ENCODE measurements at places on chromosomes 12 and 14. TPM values are rescaled to one million over a fixed set of nuclear protein-coding genes. Genes with fewer than 3 reads are reported as not detected.

DNA sequence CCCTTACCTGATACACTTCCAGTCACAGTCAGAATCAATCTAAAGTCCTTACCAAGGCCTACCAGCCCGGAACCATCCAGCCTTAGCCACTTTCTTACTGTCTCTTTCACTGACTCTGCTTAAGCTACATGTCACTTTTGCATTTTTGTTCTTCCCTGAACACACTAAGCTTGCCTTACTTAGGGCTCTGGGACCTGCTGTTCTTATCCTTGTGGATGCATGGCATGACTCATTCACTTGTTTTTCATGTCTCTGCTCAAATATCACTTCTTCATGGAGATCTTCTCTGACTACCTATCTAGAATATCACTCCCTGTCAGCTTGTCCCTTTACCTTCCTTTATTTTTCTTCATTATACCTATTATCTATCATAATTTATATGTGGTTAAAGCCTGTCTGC is 65.6 kb upstream of the ZDHHC17 start:
- DNase-seq, result no peak
- H3K36me3 ChIP-seq, result no peaks in the 10 kb centered on the region
- no peak overlapping the region for H3K27ac ChIP-seq
- H3K4me3 ChIP-seq, result no peak overlapping the region

ERBB3 gene
- total RNA-seq, result 2.3 TPM

DNA sequence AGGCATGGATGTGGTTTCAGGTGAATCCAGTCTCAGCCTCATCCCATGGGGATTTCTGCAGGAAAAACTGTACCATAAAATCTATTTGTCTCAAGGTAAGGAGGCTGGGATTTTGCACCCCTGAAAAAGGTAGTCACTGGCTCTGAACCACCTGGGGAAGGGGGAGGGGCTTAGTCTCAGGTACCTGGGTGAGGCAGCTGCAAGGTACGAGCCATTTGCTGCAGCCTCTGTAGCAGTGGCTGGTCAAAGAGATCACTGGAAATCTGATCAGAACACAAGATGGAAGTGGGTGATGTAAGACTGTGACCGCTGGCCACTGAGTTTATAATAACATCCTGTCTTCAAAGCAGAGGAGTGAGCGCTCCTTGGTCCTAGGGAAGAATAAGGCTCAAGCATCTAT is 209.9 kb upstream of the NOS1 start:
- H3K27me3 ChIP-seq, result peaks cover 70% of the 10 kb centered on the region
- H3K4me1 ChIP-seq, result no peaks in the 10 kb centered on the region
- H3K4me3 ChIP-seq, result no peak overlapping the region
- no peak for DNase-seq
- H3K27ac ChIP-seq, result no peak overlapping the region
- H3K36me3 ChIP-seq, result no peaks in the 10 kb centered on the region

DNA sequence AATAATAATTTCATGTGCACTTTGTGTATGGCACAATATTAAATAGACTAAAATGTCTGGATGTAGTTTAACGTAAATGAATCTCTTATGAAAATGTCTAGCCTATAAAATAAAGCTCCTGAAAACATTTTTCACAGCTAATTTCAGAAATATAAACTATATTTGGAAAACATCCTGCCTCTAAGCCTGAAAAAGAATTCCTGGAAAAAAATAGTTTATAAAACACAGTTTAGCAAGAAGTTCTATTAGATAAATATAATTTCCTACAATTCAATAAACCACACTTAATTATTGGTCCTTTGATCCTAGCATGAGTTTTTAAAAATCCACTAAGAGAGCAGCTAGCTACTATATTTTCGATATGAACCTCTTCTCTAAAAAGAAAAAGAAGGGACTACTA is 159.9 kb downstream of the ADAMTS20 start:
- no peaks in the 10 kb centered on the region for H3K36me3 ChIP-seq
- DNase-seq, result no peak
- no peak overlapping the region for H3K4me3 ChIP-seq
- no peaks in the 10 kb centered on the region for H3K27me3 ChIP-seq
- H3K4me1 ChIP-seq, result no peaks in the 10 kb centered on the region

DNA sequence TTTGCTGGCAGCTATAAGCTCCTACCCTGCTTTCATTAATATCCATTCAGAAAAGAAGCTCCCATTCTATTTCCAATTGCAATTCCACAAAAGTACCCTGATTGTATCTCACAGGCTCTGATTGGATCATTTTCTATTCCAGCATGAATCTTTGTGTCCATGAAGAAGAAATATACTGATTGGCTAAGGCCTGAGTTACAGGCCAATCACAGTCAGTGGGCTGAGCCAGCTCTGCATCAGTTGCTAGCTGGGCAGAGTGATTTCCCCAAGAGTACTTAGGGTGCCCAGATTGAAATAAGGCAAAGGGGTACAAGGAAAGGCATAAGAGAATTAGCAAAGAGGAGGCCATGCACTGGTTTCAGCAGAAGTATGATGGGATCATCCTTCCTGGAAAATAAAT is 14.4 kb downstream of the ART4 start:
- H3K4me3 ChIP-seq, result no peak overlapping the region
- no peaks in the 10 kb centered on the region for H3K27me3 ChIP-seq
- peaks cover 21% of the 10 kb centered on the region for H3K4me1 ChIP-seq
- DNase-seq, result no peak

DNA sequence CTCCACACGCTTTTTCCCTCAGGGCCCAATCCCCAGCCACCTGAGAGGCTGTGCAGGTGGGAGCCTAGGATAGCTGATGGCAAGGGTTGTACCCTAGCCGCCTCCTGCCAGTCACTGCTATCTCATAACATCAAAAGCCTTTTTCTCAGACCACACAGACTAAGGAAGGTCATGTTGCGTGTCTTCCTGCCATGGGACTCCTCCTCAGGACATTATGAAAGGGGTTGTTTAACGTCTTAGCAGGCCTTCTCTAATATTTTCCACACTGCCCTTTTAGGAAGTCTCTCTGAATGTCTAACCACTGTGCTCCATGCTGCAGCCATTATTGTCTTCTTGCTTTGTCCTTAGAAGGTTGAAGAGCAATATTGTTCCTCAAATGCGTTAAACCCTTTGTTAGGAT is 7.6 kb upstream of the SMUG1 start:
- no peaks in the 10 kb centered on the region for H3K4me1 ChIP-seq
- H3K27me3 ChIP-seq, result peaks cover 97% of the 10 kb centered on the region
- no peak overlapping the region for H3K27ac ChIP-seq
- no peak overlapping the region for H3K4me3 ChIP-seq
- DNase-seq, result no peak

HSP90B1 gene
- 348 TPM for total RNA-seq

DNA sequence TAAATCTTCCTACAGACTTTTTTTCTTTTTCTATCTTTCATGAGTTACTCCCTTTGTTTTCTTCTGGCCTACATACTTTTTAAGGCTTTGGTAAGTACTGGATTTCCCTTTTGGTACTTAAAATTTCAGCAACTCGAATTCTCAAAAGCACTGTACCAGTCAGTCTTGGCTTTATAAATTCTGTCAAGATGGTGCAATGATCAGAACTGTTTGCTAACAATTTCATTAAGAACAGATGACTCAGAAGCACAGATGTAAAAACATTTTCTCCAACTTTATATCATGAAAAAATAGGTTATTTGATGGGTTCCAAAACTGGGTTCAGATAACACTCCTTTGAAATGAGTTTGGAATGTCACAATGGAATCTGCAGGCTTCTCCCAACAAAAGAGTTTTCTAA is 1961.8 kb upstream of the FLRT2 start:
- H3K4me3 ChIP-seq, result no peak overlapping the region
- no peak for DNase-seq
- no peaks in the 10 kb centered on the region for H3K36me3 ChIP-seq
- H3K4me1 ChIP-seq, result no peaks in the 10 kb centered on the region

DNA sequence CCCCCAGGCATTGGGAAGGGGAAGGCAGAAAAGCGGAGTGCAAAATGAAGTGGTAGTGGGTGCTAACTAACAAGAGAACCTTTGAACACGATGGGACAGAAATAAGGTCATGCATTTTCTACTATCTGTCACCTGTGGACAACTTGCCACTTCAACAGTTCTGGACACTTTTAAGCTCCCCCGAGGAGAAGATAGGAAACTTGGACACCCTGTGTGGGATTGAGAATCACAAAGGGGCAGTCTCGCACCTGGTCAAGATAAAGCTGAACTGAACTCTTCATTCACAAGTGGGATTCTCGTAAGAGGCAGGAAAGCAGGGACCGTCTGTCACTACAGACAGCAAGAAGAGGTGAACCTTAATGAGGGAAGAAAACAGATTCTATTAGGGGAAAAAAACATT is 51.6 kb downstream of the EIF2S3B start:
- peaks cover 18% of the 10 kb centered on the region for H3K27me3 ChIP-seq
- H3K4me1 ChIP-seq, result no peaks in the 10 kb centered on the region
- H3K27ac ChIP-seq, result no peak overlapping the region
- H3K36me3 ChIP-seq, result no peaks in the 10 kb centered on the region

GRCh38 chr14:91125271-91125660 is 11.4 kb downstream of the DGLUCY start:
- peaks cover 80% of the 10 kb centered on the region for H3K4me1 ChIP-seq
- no peaks in the 10 kb centered on the region for H3K27me3 ChIP-seq
- H3K4me3 ChIP-seq, result peak overlapping the region; percentile 4
- DNase-seq, result no peak

CLEC4D gene
- total RNA-seq, result not detected

FAM222A gene
- total RNA-seq, result 20.0 TPM

RFLNA gene
- total RNA-seq, result 0.27 TPM

NTS gene
- not detected for total RNA-seq

- peaks cover 60% of the 10 kb centered on the region for H3K27me3 ChIP-seq
- no peak for DNase-seq
- no peak overlapping the region for H3K27ac ChIP-seq
- no peak overlapping the region for H3K4me3 ChIP-seq
- H3K4me1 ChIP-seq, result peaks cover 22% of the 10 kb centered on the region
Observed at GRCh38 chr12:50059440-50060119, 2.2 kb downstream of the ASIC1 start.

NKX2-1 gene
- total RNA-seq, result not detected

TNFAIP2 gene
- total RNA-seq, result 40.1 TPM

DNA sequence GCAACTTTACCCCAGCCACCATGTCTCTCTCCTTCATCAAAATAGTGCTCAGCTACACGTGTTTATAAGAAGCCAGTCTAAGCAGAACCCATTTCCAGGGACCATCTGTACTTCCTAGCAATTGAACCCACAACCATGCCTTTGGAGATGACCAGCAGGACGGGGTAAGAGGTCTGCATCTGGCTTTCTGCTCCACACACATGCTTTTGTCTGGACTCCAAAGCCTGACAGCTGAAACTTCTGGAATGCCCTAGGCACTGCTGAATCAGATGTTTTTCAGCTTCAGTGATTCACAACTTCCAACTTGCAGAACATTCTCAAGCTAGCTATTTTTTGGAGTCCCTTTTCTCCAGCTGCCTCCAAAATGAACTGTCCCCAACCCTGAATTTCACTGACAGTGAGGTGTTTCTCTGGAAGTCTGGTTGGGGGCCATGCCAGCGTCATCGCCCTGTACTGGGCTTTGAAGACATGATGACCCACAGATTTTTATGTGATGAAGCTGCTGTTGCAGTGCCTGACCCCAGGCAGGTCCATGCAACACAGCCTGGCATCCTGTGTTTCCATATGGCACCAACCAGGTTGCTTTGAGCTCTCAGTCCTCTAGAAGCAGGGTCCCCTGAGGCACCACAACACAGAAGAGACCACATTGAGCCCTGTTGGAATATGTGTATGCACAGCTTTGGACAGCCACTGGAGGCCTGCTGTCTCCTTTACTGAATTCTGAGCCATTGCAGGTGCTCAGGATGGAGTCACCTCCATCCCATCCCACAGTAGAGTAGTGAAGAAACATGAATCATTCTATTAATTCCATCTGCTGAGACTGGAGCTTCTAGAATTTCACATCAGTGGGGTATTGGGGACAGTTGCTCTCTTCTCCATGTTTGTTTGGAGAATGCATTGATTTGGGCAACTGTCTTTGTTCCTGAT is 80.2 kb downstream of the NUAK1 start:
- peaks cover 14% of the 10 kb centered on the region for H3K4me1 ChIP-seq
- H3K27me3 ChIP-seq, result no peaks in the 10 kb centered on the region

GRCh38 chr12:102435827-102436436 is 44.4 kb downstream of the IGF1 start:
- no peaks in the 10 kb centered on the region for H3K36me3 ChIP-seq
- no peak overlapping the region for H3K4me3 ChIP-seq
- H3K27ac ChIP-seq, result no peak overlapping the region

- peak overlapping the region; percentile 97 for H3K27ac ChIP-seq
- no peaks in the 10 kb centered on the region for H3K27me3 ChIP-seq
- no peak for DNase-seq
- peaks cover 20% of the 10 kb centered on the region for H3K36me3 ChIP-seq
Observed at GRCh38 chr12:12715459-12716150, 1.6 kb upstream of the CDKN1B start.

DNA sequence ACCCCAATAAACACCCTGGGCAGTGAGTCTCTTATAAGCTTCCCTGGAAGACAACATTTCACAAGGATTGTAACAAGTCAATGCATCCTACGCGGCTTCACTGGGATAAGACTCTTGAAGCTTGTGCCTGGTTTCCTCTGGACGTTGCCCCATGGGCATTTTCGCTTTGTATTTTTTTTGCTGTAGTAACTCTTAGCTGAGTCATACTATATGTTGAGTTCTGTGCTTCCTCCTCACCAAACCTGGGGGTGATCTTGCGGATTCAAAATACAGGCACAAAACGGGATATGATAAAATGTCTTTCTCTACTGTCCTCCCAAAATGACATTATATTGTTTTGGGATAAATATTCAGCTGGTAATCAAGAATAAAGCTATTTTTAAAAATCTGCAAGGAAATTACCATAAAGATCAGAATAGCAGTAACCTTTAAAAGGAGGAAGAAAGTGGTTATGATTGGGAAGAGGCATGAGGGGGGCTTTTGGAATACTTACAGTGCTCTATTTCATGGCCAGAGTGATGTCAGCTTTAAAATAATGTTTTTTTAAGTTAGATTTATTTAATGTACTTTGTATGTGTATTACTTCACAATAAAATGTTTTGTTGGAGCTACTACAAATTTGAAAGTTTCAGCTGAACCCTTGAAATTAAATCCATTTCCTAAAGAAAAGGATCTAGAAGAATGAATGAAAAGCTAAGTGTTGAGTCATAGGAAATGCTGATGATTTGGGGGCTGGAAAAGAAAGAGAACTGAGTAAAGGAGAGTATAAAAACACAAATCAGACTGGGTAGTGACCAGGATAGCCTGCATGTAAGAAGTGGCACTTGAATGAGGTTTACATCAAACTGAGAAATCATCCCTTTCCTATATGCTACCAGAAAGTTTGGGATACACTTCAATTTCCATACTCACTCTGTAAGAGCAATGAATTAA is 14.7 kb downstream of the BTBD7 start:
- no peaks in the 10 kb centered on the region for H3K36me3 ChIP-seq
- no peaks in the 10 kb centered on the region for H3K27me3 ChIP-seq
- no peak for DNase-seq
- H3K4me1 ChIP-seq, result peaks cover 55% of the 10 kb centered on the region
- H3K27ac ChIP-seq, result no peak overlapping the region

SYNE2 gene
- total RNA-seq, result 186 TPM

GRCh38 chr12:14264778-14265177 is 100.7 kb upstream of the ATF7IP start:
- H3K4me3 ChIP-seq, result no peak overlapping the region
- no peaks in the 10 kb centered on the region for H3K27me3 ChIP-seq

Measured in left ventricle myocardium inferior (tissue), 1 donor.